Fibroblast of skin of right biceps (primary cell): ENCODE measurements at places on chromosomes 6 and 20.
A peak's percentile ranks its signal among the peaks of the same experiment; 100 is the strongest.

- DNase-seq, result peak; percentile 52
Measured at GRCh38 chr6:82397962-82398692, 34.5 kb downstream of the TPBG start.

GRCh38 chr6:4802312-4802935, 26.2 kb downstream of the CDYL start:
- no peak for DNase-seq

- no peak for DNase-seq
Measured at GRCh38 chr20:38665094-38665493, 59.2 kb upstream of the SLC32A1 start.

- peak; percentile 58 for DNase-seq
Measured at GRCh38 chr6:135331002-135331401, 149.9 kb downstream of the MYB start.

- DNase-seq, result peak; percentile 98
Measured at GRCh38 chr6:136077834-136078576, 172.1 kb downstream of the MTFR2 start.

GRCh38 chr20:63568170-63568981, 5.7 kb downstream of the HELZ2 start:
- no peak for DNase-seq

DNA sequence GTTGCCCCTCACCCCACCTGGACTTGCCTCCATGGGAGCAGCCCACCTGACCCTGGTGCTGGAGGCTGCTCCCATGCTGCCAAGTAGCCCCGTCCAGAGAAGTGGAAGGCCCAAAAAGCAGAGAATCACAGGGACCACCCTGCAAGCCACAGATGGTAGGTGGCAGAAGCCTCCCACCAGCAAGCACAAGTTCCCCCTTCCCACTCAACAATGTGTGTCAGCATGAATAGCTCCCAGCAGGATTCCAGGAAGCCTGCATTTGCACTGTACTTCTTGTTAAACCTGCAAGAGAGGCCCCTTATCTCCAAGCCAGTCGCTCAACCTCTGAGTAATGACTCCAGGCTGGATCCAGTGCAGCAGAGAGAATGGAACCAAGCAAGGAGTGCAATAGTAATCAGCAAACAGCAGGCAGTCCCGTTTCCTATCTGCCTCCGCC, 180.8 kb upstream of the CST7 start:
- DNase-seq, result peak; percentile 19

DNA sequence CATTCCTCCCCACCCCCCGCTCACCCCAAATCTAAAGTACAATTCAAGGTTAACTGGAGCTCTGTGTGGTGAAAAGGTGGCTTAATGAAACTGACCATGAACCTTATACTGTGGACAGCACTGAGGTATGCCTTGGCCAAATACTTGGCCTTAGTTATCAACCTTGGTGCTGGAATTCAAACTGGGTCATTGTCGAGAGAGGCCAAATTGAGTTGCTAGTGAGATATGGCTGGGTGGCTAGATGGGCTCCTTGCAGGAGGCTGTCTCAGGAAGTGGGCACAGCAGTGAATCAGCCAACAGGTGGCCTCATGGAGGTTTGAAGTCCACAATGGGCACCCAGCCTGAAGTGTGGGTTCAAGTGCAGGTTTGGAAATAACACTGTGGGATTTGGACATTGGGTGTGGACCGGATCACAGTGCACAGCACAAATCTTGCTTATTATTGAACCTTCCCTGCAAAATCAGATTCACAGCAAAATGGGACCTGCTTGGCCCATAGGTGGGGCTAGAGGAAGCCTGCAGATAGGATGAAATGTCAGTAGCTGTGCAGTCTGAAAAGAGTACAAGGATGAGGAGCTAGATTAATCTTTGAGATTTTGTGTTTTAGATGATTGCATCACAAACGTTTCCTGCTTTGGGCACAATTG, 5.6 kb upstream of the BTBD3 start:
- DNase-seq, result peak; percentile 8

GRCh38 chr6:54778731-54779130, 67.8 kb upstream of the FAM83B start:
- no peak for DNase-seq

DNA sequence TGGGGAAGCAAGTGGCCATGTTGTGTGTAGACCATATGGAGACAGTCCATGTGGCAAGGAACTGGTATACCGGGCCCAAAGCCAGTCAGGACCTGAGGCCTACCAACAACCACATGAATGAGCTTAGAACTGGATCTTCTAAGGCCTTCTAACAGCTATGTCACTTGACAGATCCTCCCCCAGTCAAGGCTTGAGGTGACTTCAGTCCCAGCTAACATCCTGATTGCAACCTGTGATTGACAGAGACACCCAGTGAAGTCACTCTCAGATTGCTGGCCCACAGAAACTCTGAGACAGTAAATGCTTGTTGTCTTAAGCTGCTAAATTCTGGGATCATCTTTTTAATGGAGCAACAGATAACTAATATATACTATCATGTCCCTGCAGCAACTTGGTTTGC, 32.9 kb downstream of the AHI1 start:
- DNase-seq, result no peak

DNA sequence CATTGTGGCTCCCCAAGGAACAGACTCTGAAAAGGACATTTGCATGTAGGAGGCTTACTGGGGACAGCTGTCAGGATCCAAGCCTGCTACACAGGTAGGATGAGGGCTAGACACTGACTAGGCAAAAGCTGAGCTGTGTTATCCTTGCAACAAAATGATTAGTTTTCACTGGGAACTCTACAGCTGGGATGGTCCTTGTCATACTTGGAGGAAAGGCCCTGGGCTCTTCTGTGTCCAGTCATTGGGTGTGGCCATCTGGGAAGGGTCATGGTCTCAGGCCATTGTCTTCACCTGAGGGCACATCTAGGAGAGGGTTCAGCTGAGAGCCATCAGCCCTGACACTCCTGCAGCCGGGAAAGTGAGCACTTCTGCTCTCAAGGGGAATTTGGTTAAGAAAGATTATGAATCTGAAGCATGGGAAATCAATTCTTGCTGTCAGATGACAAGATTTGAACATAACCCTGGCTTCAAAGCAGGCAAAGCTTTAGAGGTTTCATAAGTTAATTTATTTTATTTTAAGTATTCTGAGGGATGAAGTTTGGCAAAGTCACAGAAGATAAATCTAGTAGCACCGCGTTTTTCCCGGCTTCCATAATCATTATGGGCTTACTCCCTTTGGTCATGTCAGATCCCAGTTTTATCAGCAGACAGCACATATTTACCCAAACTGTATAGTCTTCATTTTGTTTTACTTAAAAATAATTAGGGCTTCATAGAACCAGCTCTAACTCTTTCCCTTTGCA, 78.4 kb upstream of the SLC22A23 start:
- no peak for DNase-seq

GRCh38 chr20:45311589-45312211, 3.6 kb upstream of the MATN4 start:
- peak; percentile 49 for DNase-seq

GRCh38 chr6:70414813-70415212, 1.5 kb downstream of the FAM135A start:
- DNase-seq, result no peak

DNA sequence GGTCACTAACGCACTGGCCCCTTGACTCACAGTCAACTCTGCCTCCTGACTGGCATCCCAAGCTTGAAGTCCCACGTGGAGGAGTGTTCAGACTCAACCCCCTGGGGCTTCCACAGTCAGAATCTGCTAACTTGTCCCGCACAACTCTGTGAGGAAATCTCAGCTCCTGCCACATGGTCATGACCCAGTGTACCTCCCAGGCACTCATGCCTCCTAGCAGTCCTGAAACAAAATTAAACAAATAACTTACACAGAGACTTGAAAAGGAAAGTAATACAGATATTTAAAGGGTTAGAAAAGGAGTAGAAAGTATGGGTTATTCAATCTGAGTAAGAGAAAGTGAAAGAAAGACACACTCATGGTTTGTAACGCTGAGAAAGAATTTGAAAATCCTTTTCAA, 134.9 kb downstream of the GMDS start:
- DNase-seq, result no peak

- no peak for DNase-seq
Measured at GRCh38 chr20:2358006-2358405, 22.7 kb upstream of the TGM6 start.

DNA sequence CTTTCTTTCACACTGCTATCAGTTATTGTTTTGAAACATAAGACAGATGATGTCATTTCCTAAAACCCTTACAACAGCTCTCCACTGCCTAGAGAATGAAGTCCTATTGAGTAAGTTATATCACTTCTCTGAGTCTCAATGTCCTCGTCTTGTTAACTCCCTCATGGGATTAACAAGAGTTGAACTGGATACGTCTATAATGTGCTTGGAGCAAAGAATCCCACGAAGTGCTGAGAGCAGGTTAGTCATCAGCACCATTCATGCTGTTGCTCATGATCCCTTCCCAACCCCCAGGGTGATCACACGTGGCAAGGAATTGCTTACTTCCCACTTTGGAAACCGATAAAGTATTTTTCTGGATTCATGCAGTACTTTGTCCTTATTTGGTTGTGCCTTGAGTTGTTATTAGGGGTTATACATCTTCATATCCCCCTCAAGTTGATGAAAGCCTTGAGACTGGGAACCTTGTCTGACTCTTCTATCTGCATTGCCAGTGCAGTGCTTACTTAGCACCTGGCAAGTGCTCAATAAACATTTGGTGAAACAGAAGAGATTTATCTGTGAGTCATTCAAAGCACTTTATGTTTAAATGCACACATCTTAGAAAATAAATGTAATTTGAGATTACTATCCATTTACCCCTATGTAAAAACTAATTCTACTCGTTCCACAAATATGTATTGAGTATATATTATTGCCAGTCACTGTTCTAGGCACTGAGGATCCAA, 487.5 kb downstream of the EPM2A start:
- DNase-seq, result peak; percentile 93

GRCh38 chr6:5941188-5941587, 65.5 kb downstream of the NRN1 start:
- DNase-seq, result peak; percentile 72

- no peak for DNase-seq
Measured at GRCh38 chr6:151690768-151691562, 116.5 kb upstream of the ESR1 start.

- no peak for DNase-seq
Measured at GRCh38 chr6:106609699-106610098, 19.6 kb downstream of the RTN4IP1 start.

DNA sequence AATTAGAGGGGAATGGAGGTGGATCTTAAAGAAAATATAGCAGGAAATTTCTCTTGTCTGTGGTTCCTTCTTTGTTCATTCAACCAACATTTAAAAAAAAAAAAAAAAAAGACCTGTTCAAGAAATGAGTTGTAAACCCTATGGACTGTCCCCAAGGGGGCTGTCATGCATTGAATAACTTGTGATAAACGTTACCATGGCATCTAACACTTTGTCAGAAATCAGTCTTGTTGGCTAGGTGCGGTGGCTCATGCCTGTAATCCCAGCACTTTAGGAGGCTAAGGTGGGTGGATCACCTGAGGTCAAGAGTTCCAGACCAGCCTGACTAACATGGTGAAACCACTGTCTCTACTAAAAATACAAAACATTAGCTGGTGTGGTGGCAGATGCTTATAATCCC, 381.7 kb downstream of the BCKDHB start:
- DNase-seq, result no peak
